Upper lobe of right lung (tissue), 1 donor: ENCODE measurements at places on chromosomes 2 and 18.

- DNase-seq: no peak
Observed at GRCh38 chr2:216002101-216002678, 11.2 kb downstream of the MREG start.

GRCh38 chr2:32474381-32474780 is 117.6 kb downstream of the BIRC6 start:
- no peak for DNase-seq

DNA sequence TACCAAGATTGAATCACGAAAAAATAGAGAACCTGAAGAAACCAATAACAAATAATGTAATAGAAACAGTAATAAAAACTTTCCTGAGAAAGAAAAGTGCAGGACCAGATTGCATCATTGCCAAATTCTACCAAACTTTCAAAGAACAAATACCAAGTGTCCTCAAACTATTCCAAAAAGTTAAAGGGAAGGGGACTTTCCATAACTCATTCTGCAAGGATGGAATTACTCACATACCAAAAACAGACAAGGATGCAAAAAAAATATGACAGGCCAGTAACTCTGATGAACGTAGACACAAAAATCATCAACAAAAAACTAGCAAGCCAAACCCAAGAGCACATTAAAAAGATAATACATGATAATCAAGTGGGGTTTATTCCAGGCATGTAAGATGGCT is 172.3 kb upstream of the SLC35G4 start:
- no peak for DNase-seq

DNA sequence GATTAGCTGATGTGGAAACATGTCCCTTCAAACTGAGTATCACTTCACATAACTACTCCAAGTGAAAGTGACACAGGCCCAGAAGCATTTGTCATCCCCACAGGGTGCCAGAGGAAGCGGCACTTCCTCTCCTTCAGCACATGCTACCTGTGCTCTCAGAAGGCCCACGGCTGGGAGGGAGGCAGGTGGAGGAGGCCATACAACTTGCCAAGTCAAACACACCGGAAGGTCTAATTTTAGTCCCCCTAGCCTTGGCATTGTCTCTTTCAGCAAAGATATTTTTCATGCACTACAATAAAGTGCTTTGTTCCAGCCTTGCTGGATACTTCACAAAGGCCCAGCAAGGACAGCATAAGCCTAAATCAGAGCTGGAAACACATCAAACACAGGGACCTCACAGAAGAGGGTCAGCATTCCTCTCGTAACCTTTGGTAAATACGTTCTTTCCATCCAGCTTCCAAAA is 38.0 kb downstream of the VSNL1 start:
- no peak for DNase-seq

GRCh38 chr2:98433363-98433964 is 11.2 kb upstream of the INPP4A start:
- no peak for DNase-seq

DNA sequence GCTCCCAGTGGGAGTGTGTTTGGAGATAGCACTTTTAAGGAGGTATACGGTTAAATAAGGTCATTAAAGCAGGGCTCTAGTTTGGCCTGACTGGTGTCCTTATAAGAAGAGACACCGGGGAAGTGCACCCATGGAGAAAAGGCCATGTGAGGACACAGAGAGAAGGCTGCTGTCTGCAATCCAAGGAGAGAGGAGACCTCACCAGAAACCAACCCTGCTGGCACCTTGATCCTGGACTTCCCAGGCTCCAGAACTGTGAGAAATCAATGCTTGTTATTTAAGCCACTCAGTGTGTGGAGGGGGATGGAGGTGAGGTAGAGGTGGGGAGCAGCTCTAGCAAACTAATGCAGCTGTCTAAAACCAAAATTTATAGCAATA is 62.0 kb downstream of the RPL31 start:
- DNase-seq: no peak

DNA sequence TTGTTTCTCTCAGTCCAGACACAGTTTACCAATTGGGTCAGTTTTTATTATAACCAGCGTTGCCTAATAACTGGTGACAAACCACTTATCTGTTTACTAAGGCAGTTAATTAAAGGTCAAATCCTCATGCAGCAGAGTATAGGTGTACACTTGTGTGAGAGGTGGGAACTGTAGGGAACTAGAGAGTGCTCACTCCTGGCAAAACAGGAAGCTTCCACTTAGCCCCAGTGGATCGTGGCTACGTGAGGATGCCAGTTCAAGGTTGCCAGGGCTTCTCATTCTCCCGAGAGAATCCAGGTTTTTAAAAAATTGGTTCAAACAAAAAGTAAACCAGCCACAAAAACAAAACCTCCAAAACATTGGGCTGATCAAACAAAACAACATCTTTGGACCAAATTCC is 8.1 kb downstream of the CYBRD1 start:
- DNase-seq: no peak
